ENCODE measurements at places on chromosomes 6 and 20.

DNA sequence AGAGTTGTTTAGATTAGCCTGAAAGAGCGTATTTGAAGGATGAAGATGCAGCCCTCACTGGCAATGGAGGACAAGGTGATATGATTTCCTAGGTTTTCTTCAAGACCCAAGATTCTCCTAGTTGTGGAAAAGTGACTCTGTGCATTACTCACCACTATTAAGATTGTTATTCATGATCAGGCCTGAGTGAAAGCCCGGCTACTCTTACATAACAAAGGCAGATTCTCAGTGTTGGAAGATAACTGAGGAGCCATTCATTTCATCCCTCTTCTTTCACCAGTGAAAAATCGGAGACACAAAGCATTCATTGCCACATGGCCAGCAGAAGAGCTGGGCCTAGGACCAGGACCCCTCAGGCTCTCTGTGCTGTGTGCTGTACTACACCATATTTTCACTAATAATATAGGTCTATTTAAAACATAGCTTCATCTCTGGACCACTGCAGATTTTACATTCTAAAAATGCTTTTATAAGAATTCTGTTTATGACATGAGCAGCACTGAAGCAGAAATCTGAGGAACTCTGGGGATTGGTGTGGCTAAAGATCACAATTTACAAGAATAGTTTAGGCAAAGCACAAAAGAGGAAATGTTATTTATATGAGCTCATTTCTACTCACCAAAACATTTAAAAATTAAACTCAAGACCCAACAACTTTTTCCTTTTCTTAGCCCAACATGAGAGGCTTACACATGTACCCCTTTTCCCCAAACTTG lies 181.9 kb upstream of the CCN2 start:
- no peak for DNase-seq

- DNase-seq, result no peak
These were observed 42.3 kb downstream of the HIVEP2 start for GRCh38 chr6:142902636-142903053.

GRCh38 chr6:63509652-63510352 lies 62.5 kb upstream of the LOC128125822 start:
- no peak for DNase-seq

- DNase-seq, result no peak
These were observed 14.2 kb downstream of the GFOD1 start for GRCh38 chr6:13472976-13473767.

DNA sequence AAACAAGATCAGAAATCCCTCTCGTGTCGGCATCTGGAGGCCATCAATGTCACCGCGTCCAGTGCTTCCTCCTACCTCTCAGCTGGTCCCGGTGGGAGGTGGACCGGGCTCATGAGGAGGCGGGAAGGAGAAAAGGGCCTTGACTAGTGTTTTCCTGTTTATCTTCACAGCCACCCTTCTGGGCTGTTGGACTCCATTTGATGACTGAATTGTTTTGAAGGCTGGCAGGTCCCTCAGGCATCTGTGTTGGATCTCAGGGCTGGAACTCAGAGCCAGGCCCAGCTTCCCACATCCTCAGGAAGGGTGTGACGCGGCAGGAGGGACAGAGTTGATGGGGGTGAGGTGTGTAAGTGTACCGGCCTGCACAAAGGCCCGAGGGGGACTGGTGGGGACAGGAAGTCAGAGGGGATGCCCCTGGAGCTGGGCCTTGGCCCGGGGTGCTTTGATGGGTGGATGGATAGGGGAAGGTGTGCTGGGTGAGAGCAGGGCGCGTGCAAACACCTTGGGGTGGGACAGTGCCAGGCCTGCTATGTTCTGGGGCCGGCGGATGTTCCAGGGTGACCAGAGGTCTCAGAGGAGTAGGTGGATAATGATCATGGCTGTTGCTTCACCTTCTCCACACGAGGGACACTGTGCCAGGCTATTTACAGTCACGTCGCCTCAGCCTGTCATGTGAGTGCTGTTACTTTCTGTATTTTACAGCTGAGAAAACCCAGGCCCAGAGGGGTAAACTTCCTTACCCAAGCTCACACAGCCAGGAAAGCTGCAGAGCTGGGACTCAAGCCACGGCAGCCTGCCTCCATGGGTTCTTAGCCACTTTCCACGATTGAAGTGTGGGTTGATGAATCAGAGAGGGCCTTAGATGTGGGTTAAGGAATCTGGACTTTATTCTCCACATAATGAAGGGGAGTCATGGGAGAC lies 17.9 kb upstream of the CHMP4B start:
- DNase-seq, result no peak

- no peak for DNase-seq
These were observed 145.7 kb downstream of the KHDC1L start for GRCh38 chr6:73079611-73079955.

GRCh38 chr6:81718126-81718525 lies 34.4 kb downstream of the TENT5A start:
- DNase-seq, result no peak

- no peak for DNase-seq
These were observed 128.8 kb upstream of the QKI start for GRCh38 chr6:163285691-163286090.

DNA sequence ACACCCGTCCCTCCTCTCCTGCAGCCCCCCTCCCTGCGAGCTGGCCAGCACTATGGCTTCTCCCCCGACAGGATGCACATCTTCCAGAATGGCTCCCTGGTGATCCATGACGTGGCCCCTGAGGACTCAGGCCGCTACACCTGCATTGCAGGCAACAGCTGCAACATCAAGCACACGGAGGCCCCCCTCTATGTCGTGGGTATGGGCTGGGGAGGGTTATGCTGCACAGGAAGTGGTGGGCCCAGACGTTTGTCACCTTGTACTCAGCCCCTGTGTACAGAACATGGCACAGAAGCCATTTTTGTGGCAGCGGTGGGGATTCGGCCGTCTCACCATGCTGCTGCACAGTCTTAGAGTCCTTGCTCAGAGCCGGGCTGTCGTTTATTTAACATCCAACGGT lies 29.0 kb upstream of the SRF start:
- no peak for DNase-seq

DNA sequence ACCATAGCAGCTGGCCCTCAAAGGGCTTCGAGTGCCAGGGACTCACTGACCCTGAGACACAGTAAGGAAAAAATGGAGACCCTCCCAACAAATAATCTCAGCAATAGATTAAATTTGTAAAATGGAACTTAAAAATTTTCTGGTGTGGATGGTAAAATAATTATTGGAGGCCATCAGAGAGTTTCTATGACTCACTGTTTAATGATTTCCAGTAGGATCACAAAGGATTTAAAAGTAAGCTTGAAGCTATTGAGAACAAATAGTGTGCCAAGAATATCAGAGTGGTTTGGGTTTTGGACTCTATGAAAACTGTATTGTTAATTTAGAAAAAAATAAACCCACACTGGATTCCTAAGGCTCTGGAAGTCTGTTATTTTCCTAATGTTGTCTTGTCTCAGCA lies 115.2 kb upstream of the AKIRIN2 start:
- no peak for DNase-seq

GRCh38 chr20:55329108-55329507 lies 676.2 kb downstream of the CBLN4 start:
- DNase-seq, result no peak

DNA sequence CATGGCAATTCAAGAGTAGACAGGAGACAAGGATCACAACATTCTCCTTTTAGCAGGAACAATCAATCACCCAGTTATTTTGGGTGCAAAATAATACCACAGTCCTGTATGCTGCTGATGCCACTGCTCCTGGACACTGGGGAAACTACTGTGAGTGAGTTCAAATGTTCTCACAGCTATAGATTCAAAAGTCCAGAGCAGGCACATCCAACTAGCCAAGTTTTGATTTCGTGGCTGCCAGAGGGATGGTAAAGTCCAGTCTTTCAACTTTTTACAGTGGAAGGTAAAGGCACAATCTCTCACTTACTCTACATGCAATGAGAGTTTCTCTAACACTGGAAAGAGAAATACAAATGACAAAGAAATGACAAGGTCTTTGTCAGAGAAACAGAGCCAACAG lies 26.9 kb upstream of the TSHZ2 start:
- no peak for DNase-seq

GRCh38 chr20:61881416-61881815 lies 184.3 kb downstream of the TAF4 start:
- no peak for DNase-seq

- no peak for DNase-seq
These were observed 56.3 kb downstream of the HLA-DPB1 start for GRCh38 chr6:33132081-33132524.

DNA sequence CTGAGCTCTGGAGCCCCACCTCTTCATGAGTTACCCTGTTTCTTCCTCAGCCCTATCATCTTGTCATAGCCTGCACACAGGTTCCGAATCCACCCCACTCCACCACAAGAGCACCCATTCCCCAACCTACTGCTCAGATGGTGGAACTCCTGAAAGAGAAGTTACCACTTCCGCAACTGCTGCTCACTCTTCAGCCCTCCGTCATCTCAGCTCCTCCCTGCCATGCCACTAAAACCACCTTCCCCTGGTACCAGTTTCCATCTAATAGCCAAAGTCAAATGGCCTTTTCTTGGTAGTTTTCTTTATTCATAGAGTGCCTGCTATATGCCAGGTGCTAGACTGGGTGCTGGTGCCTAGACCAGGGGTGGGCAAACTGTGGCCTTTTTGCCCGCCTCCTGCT lies 3.9 kb downstream of the RAB22A start:
- DNase-seq, result no peak

GRCh38 chr20:52676283-52676995 lies 295.7 kb upstream of the TSHZ2 start:
- DNase-seq, result no peak
